Ovary (tissue), 10 donors: ENCODE measurements at places on chromosomes 3 and 15.

DNA sequence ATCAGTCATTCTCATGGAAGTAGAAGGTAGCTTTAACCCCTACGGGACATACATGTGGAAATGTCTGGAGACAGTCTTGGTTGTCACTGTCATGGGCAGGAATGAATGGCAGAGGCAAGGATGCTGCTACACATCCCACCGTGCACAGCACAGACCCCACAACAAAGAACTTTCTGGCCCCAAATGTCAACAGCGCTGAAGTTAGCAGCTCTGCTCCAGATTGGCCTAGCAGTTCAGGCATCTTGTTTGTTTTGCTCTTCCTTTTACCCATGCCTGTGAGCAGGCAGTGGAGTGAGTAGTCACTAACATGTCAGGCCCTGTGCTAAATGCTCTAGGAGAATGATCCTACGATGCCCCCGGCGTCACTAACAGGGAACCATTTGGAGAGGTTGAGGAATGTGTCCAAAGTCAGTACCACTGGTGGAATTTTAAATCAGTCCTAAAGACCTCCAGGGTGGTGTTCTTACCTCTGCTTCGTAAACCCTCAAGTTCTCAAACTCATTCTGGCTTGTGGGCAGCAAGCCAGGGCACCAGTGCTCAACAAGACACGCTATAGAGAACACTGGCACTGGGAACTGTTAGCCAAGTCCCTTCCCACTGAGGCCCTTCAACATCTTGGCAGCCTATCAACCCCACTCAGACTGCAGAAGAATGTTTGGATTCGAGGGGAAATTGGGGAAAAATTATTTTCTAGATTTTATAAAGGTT, 142.2 kb downstream of the FOXP1 start:
- H3K36me3 ChIP-seq, result no peaks in the 10 kb centered on the region
- no peak overlapping the region for H3K4me3 ChIP-seq
- peaks cover 3% of the 10 kb centered on the region for H3K4me1 ChIP-seq

GRCh38 chr15:44092221-44092620, 102.8 kb downstream of the FRMD5 start:
- no peak for DNase-seq
- no peaks in the 10 kb centered on the region for H3K27me3 ChIP-seq
- H3K4me1 ChIP-seq, result no peaks in the 10 kb centered on the region
- no peaks in the 10 kb centered on the region for H3K36me3 ChIP-seq
- no peak overlapping the region for H3K4me3 ChIP-seq

DNA sequence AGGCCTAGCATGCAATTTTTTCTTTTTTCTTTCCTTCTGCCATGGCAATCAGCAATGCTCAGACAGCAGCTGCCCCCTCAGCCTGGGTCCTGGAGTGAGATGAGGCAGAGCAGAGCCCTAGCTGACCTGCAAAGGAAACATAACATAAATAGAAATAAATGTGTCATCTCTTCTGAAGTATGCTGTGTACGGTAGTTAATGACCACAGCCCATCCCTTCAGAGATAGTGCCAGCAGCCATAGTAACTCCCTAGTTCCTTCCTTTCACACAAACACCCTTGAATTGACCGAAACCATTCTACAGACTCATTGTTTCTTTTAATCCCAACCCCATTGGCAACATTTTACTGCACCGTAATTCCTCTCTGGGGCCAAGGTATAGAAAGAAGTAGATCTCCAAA, 8.4 kb upstream of the CD47 start:
- H3K4me1 ChIP-seq, result no peaks in the 10 kb centered on the region

GRCh38 chr15:66069751-66070150, 183.8 kb downstream of the MEGF11 start:
- H3K27me3 ChIP-seq, result no peaks in the 10 kb centered on the region
- H3K4me3 ChIP-seq, result no peak overlapping the region
- H3K27ac ChIP-seq, result no peak overlapping the region
- H3K36me3 ChIP-seq, result no peaks in the 10 kb centered on the region
